Astrocyte of the spinal cord (primary cell): ENCODE measurements at places on chromosomes 4 and X.

- no peak for DNase-seq
Measured at GRCh38 chr4:113050837-113051236, 1.4 kb downstream of the ANK2 start.

GRCh38 chr4:151651496-151651895, 109.3 kb downstream of the GATB start:
- no peak for DNase-seq

DNA sequence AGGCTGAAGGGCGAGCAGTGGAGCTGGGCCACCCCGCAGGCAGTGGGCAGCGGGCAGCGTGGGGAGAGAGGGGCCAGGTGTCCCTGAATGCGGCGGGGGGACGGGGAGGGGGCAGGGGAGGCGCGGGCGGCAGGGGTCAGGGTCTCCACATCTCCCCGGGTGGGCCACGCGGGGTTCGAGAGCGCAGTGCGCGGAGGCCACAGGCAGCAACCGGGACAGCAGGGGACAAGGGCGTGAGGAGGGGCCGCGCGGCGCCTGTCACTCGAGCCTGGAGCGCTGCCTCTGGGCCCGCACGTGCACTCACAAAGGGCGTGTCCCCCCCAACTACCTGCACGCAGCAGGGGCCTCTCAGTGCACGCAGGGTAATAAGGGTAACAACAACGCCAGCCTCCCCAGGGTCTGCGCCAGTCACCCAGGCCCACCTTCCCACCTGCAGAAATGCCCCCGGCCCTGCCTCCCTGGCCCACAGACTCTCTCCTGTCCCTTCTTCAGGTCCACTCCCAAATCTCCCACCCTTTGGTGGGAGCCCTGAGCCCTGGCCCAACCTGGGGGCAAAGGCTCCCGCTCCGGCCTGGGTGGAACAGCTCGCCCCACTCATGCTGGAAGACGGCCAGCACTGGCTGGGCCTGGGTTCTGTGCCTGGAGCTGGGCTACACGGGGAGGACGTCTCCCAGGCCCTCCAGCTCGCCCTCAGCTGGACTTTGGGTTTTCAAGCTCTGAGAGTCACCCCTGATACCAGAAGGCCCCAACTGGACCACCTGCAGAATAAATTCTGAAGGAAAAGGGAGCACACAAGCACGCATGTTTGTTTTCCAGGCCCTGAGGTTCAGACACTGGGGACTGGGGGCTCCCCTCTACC, 53.2 kb downstream of the ZFYVE28 start:
- DNase-seq, result no peak

DNA sequence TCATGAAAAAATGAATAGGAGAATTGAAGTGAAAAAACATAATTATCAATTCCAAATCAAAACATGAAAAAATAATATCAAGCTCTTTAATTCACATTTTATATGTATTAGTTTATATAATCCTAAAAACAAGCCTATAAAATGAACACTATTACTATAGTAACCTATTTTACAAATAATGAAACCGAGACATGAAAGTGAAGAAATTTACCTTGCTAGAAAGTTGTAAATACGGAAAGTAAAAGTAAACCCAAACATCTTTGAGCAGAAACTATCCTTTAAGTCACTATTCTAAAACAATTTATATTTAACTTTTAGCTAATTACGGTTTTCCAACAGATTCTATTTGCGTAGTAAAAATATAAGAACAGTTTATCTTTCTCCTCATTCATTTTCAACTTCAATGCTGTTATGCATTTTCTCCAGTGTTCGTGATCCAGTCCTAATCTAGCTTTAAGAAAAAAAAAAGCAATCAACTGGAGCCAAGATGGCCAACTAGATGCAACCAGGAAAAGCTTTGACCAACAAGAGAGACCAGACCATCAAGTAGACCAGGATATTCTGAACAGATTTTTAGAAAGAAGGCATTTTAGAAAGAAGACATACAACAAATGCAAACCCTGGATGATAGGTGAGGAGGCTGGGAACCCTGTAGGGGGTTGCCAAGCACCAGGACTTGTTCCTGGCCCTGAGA, 67.0 kb downstream of the DDX53 start:
- DNase-seq, result no peak

GRCh38 chrX:147803948-147804347, 107.8 kb upstream of the FMR1 start:
- DNase-seq, result peak; percentile 1

DNA sequence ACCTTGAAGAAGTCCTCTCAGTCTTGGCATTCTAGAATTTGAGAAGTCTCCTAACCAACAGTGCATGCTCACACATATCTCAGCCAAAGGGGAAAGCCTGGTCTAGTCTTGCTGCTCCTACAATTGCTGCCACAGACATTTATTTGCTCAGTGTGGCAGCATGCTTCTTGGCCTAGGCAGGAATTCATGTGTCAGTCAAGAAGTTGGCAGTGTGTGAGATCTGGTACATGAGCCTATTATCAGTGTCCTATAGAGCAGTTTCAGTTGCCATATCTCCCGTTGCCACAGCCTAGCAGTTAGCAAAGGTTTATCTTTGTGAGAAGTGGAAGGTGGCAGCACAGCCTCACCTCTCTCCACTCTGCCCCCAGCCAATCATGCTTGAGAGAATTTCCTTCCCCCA, 176.9 kb upstream of the ARHGEF9 start:
- DNase-seq, result no peak

GRCh38 chr4:121226362-121226761, 62.2 kb upstream of the TNIP3 start:
- DNase-seq, result peak; percentile 10

- DNase-seq, result no peak
Measured at GRCh38 chrX:37677243-37677642, 8.3 kb upstream of the XK start.
